Peyer's patch (tissue), 4 donors: ENCODE measurements at places on chromosomes 2 and 18. TPM values are rescaled to one million over a fixed set of nuclear protein-coding genes. Genes with fewer than 3 reads are reported as not detected.

- DNase-seq = peak; percentile 87
Measured at GRCh38 chr2:134275058-134275862, 21.4 kb downstream of the MGAT5 start.

DNA sequence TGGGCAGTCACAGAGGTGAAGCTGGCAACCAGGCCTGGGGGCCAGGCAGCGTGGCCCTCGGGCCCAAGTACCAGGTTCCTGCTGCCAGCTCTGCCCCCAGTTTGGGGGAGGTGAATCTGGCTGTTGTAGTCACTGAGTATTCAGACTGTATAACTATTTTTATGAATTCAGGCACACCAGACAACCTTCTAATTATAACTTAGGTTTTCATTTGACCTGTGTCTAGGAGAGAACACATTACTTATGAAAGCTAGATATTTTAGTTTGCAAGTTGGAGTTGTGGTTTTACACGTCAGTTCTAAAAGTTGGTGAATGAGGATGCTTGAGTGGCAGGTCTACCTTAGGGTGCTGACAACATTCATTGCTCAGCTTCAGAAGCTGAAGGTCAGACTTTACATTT is 71.7 kb downstream of the LIMS1 start:
- no peak for DNase-seq

GRCh38 chr2:237214030-237214675 is 128.5 kb downstream of the COPS8 start:
- no peak for DNase-seq

- DNase-seq = no peak
Measured at GRCh38 chr2:121333231-121333630, 48.2 kb upstream of the TFCP2L1 start.

DNA sequence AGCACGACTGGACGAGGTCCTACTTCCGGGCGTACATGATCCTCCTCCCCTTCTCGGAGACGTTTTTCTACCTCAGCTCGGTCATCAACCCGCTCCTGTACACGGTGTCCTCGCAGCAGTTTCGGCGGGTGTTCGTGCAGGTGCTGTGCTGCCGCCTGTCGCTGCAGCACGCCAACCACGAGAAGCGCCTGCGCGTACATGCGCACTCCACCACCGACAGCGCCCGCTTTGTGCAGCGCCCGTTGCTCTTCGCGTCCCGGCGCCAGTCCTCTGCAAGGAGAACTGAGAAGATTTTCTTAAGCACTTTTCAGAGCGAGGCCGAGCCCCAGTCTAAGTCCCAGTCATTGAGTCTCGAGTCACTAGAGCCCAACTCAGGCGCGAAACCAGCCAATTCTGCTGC is 24.8 kb downstream of the LYPD1 start:
- no peak for DNase-seq

DNA sequence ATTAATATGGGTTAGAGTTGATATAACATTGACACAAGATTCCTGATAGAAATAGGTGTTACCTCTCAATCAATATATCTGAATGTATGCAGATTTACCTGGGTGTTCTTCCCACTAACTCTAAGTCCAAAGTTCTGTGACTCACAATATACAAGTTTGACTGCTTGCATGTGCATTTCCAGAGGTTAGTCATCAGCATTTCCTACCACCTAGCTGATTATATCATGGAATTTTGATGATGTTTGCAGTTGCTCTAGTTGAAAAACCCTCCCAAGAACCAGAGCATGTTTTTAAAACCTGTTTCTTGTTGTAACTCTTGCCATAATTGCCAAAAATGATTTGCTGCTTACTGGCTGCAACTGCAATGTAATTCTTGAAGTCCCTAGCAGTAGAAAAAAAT is 15.0 kb upstream of the DSG1 start:
- DNase-seq = no peak

DNA sequence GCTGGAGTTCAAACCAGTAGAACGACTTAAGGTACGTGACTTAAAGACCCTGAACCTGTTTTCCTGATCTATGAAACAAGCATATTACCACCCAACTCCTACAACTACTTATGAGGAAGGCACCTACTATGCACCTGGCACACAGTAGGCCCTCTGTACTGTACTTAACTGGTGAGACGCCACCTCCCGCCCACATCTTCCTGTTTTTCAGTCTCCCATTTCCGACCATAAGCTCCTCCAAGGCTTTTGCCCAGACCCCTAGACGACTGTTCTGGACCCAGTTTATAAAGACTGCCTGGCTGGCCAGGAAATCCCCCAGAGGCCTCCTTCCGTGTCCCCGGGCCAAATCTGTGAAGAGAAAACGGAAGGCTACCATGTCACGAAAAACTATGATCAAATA is 1.5 kb downstream of the GALNT14 start:
- DNase-seq = no peak

- DNase-seq = no peak
Measured at GRCh38 chr2:232997749-232998665, 15.0 kb downstream of the NGEF start.

DNA sequence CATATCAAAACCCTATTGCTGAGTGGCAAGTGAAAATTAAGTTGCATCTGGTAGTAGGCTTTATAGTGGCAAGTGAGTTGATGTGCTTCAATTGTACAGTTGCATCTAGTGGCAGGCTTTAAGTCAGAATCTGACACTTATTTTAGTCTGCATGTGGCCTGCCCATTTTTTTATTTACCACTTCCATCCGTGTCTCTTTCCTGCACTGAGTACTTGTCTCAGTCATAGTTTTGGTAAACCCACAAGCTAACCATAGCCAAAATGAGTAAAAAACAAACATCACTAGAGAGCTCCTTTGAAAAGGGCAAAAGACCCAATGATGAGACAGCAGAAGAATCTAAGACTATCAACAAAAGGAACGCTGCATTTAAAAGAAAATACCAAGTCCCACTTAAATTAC is 96.0 kb upstream of the CRACDL start:
- no peak for DNase-seq

DNA sequence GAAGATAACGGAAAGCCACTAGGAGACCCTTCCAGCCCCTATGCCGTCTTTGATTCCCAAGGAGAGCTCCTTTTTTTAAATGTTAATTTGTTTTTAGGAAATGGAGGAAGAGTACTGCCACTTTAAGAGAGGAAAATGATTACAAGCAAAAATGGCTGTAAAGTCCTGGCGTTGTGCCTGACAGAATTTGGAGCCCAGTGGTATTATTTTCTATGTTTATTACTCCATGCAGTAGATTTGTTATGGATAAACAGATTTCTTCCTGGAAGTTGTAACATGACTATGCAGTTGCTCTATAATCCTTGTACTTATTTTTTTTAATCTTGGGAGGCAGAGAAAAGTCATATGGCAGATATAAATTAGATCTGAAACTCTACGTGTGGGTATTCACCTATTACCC is 141.3 kb downstream of the GBX2 start:
- DNase-seq = no peak

Gene NEU2
- not detected for total RNA-seq

Gene TWIST2
- total RNA-seq = 11.4 TPM

Gene NEMP2
- 1.8 TPM for total RNA-seq

Gene MERTK
- 8.6 TPM for total RNA-seq

Gene MBD5
- 44.2 TPM for total RNA-seq

Gene PUM2
- 61.2 TPM for total RNA-seq
